ENCODE measurements at places on chromosomes 6 and 20.

DNA sequence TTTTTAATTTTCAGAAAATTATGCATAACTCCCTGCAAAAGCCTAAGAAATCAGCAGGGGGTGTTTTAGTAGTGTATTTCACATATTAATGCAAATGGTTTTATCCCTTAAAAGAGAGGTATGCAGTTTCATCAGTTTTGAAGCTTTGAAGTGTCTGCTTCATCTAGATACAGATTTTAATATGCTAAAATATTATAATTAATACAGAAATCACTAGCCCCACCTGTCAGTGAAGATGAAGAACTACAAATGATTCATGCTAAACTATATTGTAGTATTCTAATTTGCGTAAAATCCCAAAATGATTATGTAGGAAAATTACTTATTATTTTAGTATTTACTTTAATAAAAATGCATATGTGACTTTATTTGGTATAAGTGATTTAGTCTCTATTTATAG lies 2.9 kb upstream of the TFB1M start:
- DNase-seq: no peak

GRCh38 chr20:38110525-38111178 lies 54.4 kb downstream of the TGM2 start:
- DNase-seq: no peak

DNA sequence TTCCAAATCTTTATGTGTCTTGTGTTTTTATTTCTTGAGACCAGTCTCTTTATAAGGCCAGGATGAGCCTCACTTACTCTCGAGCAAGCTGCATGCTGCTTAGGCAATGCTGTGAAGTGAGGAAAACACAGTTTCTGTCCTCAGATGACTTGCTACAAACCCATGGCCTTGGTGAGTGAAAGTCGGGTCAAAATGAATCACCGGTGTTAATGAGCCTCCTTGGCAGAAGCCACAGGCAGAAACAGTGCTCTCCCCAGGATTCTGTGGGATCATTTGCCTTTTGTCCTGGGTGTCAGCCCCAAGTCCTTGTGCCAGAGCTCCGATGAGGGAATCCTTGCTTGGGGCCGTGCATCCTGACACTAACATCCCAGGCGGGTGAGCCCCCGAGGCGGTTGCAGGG lies 482.5 kb downstream of the QKI start:
- no peak for DNase-seq

GRCh38 chr6:107557698-107558097 lies 67.8 kb downstream of the SOBP start:
- no peak for DNase-seq

DNA sequence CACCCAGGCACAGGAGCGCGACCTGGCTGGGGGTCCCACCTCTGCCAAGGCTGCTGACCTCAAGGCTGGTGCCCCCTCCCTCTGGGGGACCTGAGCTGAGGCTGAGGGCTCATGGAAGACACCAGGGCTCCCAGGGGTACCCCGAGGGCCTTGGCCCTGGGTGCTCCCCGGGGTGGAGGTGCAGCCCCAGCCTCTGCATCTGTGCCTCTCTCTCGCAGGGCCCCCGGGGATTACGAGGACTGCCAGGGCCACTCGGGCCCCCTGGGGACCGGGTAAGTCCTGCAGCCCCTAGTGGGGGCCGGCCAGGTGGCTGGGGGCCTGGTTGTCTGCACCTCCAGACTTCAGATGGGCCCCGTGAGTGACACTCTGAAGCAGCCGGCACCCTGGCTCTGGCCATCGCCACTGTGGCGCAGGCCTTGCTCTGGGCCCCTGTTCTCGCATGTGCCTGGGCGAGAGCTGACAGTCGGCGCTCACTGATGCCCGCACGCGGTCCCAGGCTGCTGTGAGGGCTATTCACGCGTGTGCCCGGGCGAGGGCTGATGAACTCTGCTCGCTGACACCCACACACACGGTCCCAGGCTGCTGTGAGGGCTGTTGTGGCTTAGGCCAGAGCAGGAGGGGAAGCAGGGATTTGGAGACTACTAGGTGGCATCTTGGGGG lies 9.3 kb downstream of the COL9A3 start:
- DNase-seq: no peak

All from cortex of kidney (tissue), 1 donor.